ENCODE measurements at places on chromosomes 16 and 17.

DNA sequence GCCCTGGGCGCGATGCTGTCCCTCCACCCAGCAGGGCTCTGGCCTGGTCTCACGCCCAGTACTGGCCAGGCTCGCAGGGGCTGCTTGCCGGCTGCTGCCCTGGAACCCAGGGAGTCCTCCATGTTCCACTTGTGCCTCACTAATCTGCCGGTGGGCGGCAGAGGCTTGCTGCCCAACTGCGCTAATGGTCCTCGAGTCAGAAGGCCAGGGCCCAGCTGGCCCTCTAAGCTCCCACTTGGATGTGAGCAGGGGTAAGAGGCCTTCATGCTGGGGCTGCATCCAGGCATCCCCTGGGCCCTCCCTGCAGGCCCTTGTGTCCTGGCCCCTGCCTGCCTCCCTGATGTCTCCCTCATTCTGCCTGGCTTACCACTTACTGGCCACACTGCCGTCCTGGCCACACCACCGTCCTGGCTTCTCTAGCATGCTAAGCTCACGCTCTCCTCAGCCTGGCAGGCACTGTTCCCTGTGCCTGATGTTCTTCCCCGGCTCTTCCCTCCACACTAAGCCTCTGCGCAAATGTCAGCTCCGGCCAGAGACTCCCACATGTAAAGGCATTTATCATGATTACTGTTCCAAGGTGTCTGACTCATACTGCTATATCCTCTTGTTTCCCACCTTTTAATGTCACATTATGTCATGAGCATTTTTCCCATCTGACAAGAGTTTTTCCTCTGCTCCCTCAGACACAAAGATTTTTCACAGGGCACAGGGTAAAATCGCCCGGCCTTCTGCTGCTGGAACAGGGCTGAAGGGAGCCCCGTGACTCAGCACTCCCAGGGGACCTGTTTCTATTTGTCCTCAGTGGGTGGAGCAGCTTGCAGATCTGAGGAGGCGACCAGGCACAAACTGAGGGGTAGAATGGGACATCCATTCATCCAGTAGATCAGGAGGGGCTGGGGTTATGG is 15.9 kb downstream of the B9D1 start:
- peak; percentile 78 for DNase-seq

DNA sequence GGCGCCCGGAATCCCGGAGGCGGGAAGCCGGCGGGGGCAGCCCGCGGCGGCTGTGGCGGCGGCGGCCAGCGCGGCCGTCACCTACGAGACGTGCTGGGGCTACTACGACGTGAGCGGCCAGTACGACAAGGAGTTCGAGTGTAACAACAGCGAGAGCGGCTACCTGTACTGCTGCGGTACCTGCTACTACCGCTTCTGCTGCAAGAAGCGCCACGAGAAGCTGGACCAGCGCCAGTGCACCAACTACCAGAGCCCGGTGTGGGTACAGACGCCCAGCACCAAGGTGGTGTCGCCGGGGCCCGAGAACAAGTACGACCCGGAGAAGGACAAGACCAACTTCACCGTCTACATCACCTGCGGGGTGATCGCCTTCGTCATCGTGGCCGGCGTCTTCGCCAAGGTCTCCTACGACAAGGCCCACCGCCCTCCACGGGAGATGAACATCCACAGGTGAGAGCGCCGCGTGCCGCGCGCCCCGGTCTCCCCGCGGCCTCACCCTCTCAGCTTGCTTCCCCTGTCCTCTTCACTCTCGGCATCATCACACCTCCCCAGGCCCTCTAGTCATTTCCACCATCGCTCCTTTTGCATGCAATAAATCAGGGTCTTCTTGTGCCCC is 706 bp downstream of the SHISA6 start:
- no peak for DNase-seq

- no peak for DNase-seq
Measured at GRCh38 chr17:34167354-34167753, 87.7 kb upstream of the CCL2 start.

DNA sequence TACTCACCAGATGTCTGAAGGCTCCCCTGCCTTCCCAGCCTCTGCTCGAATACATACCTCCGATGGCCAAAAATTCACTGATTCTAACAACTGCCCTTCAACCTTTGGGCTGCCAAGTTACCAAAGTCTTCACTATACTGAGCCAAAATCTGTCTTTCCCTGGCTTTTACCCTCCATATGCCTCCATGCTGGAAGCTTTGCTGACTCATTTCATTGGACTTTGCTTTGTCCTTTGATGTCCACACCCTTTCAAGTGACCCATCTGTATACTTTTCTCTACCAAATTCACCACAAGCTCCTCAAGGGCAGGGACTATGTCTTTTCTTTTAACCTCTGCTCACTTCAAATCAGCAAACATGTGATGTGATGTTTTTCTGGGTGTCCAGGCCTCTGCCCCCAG is 21.0 kb upstream of the MTMR4 start:
- no peak for DNase-seq

GRCh38 chr17:75899353-75899752 is 2.6 kb upstream of the TRIM65 start:
- no peak for DNase-seq

GRCh38 chr16:67883146-67883871 is 1.4 kb upstream of the NRN1L start:
- no peak for DNase-seq

GRCh38 chr17:34988644-34989043 is 8.3 kb downstream of the LIG3 start:
- DNase-seq = no peak

DNA sequence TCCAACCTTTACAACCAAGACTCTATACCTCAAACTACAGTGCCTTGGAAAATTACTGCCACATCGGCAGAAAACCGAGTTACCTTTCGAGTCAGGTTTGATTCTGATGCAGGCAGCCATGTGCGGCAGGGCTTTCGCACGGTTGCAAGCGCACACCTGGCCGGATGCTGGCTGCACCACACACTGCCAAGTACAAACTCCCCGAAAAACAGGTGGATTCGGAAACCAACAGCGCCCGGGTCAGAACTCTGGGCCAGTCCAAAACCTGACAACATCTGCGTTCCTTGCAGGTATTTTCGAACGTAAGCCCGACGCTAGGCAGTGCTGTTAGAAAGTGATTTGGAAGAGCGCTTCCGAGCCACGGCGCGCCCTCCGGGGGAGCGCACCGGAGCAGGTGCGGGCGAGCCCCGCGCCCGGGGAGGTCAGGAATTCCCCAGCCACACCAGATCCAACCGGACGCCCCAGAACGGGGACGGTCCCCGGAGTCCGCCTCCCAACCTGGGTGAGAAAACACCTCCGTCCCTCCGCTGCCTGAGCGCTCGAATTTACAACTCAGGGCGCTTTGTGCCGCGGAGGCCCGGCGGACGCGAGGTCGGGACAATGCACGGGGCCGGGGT is 1.2 kb downstream of the USP7 start:
- DNase-seq = no peak

GRCh38 chr17:74379495-74380085 is 12.3 kb downstream of the GPR142 start:
- DNase-seq = peak; percentile 36

- peak; percentile 97 for DNase-seq
Measured at GRCh38 chr17:1413281-1413791, 13.3 kb upstream of the YWHAE start.

GRCh38 chr17:13429201-13429600 is 172.5 kb downstream of the HS3ST3A1 start:
- DNase-seq = no peak

GRCh38 chr16:84699147-84699711 is 571 bp upstream of the USP10 start:
- DNase-seq = no peak

- DNase-seq = no peak
Measured at GRCh38 chr16:16175296-16175695, 48.0 kb downstream of the ABCC6 start.

- DNase-seq = no peak
Measured at GRCh38 chr16:89277641-89278341, 60.3 kb downstream of the ZNF778 start.

GRCh38 chr17:43595466-43595865 is 49.3 kb upstream of the ETV4 start:
- DNase-seq = no peak

DNA sequence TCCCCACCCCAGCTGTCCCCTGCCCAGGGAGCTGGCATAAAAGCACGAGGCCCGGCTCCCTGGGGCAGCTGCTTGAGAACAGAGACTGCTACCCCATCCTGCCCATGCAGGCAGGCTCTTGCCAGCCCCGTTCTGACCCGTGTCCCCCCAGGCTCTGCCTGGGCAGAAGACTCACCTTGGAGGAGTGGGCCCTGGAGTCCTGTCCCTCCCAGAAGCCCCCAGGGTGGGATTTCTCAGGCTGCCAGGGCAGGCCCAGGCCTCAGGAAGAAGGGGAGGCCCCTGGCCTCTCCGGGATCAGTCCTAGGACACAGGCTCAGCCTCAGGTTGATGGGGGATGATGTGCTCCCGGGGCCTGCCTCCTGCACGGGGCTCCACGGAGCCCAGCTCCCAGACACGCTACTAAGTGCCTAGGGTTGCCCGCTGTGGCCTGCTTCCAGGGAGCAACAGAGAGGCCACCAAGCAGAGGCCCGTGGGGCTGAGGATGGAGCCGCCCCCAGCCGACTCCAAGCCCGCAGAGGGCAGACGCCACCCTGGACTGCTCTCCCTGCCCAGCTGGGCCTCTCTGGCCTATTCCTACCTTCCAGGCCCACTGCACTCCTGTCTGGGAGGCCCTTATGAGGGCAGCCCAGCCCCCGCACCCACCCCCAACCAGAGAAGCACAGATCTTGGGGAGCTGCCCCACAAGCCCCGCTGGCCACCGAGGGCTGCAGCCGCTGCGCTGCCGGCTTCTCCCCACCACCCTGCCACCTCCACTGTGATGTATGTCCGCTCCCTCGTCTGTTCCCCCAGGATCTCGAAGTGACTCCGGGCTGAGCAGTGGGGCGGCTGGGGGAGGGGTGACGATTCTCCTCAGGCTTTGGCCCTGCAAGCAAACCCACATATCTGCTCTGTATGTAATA is 1.7 kb downstream of the NME3 start:
- DNase-seq = no peak

GRCh38 chr17:44642834-44643233 is 13.4 kb upstream of the MEIOC start:
- no peak for DNase-seq

- DNase-seq = no peak
Measured at GRCh38 chr17:15343749-15344148, 2.4 kb upstream of the TEKT3 start.

DNA sequence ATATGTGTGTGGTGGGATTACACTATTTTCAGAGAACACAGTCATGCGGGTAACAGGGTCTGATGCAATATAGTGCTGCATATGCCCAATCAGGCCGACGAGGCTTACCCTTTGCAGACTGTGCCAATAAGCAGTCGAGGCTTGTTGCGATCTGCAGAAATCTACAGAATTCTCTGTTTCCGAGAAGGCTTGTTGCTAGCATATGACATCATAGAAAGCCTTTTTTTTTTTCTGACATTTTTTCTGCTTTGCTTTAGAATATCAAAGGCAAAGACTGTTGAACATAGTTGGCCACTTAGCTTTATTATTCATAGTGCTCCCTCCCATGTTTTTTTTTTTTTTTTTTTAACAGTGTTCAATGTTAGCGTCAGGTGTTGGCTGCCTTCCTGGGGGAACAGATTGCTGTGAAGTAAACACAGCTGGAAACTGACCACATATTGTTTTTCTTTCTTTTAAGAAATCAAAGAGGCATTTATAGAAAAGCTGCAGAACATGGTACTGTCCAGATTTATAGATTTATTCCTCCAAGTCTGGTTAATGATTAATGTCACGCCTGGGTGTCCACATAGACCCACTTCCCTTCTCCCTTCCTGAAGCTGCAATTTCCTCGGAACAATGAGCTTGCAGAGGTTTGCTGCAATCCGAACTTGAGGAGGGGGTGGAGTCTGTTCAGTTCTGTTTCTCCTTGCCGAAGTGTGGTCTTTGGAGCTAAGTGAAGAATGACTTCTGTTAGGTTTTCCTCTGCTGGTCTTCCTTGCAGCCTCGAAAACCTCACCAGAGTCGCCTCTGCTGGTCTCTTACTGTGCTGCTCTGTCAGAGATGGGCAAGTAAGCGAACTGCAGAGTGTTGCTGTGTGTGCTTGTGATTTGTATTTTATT is 87.3 kb downstream of the MAP2K6 start:
- DNase-seq = no peak

- peak; percentile 31 for DNase-seq
Measured at GRCh38 chr17:53142890-53143289, 679.8 kb upstream of the KIF2B start.

Data from dermis microvascular lymphatic vessel endothelial cell (primary cell).